Gastroesophageal sphincter (tissue), 4 donors: ENCODE measurements at places on chromosomes 3 and 15.

DNA sequence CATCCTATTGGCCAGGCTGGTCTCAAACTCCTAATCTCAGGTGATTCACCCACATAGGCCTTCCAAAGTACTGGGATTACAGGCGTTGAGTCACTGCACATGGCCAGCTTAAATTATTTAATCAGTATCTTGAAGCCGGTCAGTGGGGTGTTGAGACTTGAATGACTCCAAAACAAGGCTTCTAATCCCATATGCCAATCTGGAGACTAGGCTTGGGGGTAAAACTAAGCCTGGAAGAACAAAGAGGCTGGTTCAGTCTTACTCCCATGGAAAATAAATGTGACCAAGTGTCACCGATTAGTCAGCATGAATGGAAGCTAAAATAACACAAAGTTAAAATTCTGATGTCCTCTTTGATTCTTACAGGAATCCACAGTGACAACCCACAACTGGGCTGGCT lies 509.1 kb downstream of the FOXP1 start:
- ATAC-seq = no peak

DNA sequence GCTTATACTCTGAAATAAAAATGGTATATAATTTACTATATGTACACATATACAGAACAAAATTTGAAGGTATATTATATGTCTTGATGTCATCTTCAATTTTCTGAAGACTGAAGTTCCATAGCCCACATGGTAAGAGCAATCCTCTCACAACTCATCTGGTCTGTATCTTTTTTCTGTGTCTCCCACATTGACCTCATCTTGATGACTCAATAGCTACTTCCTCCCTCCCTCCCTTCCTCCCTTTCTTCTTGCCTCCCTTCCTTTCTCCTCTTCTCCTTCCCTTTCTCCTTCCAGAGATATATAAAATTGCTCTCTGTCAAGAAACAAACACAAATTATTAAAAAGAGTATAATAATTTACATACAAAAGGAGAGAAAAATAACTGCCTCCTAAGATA lies 268.5 kb downstream of the SQOR start:
- no peak for ATAC-seq

GRCh38 chr3:69494185-69494584 lies 108.3 kb upstream of the FRMD4B start:
- no peak for ATAC-seq

- ATAC-seq = no peak
These were observed 1046.6 kb upstream of the CFAP20DC start for GRCh38 chr3:60096403-60096802.

- ATAC-seq = peak; percentile 52
These were observed 24.8 kb downstream of the GABRA5 start for GRCh38 chr15:26891448-26892181.

GRCh38 chr3:72238010-72238691 lies 453.2 kb upstream of the PROK2 start:
- ATAC-seq = no peak

GRCh38 chr3:186930641-186931531 lies 560 bp downstream of the ST6GAL1 start:
- peak; percentile 44 for ATAC-seq

- no peak for ATAC-seq
These were observed 89.0 kb downstream of the RPL22L1 start for GRCh38 chr3:170780955-170781354.
